Lower lobe of right lung (tissue), 2 donors: ENCODE measurements at places on chromosomes 13 and 19.
A peak's percentile ranks its signal among the peaks of the same experiment; 100 is the strongest.

GRCh38 chr13:22235285-22235949, 564.5 kb downstream of the FGF9 start:
- DNase-seq = no peak

- DNase-seq = no peak
These were observed 117.3 kb downstream of the POSTN start for GRCh38 chr13:37481011-37481884.

DNA sequence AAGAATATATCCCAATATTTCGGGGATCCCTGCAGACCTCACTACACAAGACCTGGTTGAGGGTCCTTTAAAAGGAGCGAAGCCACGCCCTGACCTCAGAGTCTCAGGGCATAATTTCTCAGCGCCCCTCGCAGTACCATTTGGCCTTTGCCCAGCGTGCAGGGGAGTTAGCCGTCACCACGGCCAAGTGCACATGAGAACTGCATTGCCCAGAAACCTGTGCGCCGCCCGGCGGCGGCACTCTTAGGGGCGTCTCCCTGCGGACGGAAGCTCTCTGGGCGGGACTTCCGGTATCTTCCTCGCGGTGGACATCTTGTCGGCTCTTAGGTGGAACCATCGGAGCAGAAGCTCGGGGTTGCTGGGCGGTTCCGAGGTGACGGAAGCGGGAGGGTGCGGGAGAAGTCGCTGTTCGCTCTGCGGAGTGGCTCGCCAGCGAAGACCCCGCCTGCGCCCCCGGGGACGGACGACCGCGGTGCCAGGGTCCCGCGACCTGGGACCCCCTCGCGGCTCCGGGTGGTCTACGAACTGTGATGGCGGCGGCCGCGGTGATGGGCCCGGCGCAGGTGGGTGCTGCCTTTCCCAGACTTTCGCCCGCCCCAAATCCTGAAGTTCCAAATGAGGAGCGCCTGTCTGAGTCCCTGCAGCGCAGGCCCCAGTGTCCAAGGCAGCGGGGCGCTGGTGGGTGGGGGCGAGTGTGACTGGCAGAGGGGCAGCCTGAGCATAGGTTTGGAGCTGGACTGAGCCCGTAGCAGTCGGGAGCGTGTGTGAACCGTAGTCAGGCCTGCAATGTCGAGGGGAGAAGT, at the start of gene ZNF134:
Gene ZNF134, plus strand, starts transcription at position 302 of the 803 bp plus-strand sequence. CDS start 5,227 bp downstream, outside the sequence.
- peak; percentile 96 for DNase-seq

- no peak for DNase-seq
These were observed 28.1 kb downstream of the BRD4 start for GRCh38 chr19:15304140-15304705.

DNA sequence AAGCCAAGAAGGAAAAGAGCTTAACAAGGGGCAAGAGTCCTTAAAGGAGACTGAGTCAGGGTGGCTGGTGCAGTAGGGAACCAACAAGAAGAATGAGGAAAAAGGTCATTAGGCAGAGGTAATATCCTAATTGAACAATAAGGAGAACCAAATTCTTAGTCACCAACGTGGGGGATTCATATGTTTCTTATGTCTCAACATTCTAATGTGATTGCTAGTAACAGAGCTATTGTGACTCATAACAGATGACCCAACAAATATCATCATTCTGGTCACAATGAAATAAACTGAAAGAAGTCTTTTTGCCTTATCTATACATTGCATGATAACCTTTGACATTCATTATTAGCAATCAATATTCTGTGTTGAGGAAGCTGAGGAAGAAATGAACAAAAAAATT, 101.6 kb downstream of the RAP2A start:
- DNase-seq = no peak
